Calu3 (cell line): ENCODE measurements at places on chromosomes 2 and 18.
A peak's percentile ranks its signal among the peaks of the same experiment; 100 is the strongest.

- DNase-seq, result no peak
These were observed 324.0 kb downstream of the IRS1 start for GRCh38 chr2:226475650-226476049.

GRCh38 chr2:10159086-10159485, 36.5 kb downstream of the RRM2 start:
- DNase-seq, result no peak

GRCh38 chr2:207090389-207090788, 75.4 kb downstream of the KLF7 start:
- DNase-seq, result no peak

- DNase-seq, result no peak
These were observed 78.7 kb upstream of the ASB18 start for GRCh38 chr2:236342951-236343350.

DNA sequence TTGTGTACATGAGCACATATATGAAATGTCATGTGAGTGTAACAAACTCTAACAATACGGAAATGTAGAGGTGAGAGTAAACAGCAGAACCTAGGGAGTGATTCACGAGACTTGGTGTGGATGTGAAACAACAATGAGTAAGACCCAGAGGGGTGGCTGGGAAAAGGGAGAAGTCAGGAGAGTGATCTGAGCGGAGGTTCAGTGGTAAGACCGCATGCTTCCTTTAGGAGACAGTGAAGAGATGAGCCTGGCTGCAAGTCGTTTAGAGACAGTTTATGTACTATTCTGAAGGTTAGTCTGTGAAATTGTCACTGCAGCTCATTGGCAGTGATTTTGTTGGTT, 150.6 kb downstream of the PRPF40A start:
- DNase-seq, result no peak

- no peak for DNase-seq
These were observed 84.9 kb downstream of the DYSF start for GRCh38 chr2:71538241-71538640.

GRCh38 chr18:22363867-22364463, 53.8 kb downstream of the CTAGE1 start:
- DNase-seq, result no peak

- DNase-seq, result no peak
These were observed 61.8 kb downstream of the SEMA4F start for GRCh38 chr2:74715880-74716279.

- no peak for DNase-seq
These were observed 56.3 kb downstream of the PHLPP1 start for GRCh38 chr18:62771494-62772270.

GRCh38 chr18:55268628-55269275, 309.5 kb upstream of the CCDC68 start:
- no peak for DNase-seq

DNA sequence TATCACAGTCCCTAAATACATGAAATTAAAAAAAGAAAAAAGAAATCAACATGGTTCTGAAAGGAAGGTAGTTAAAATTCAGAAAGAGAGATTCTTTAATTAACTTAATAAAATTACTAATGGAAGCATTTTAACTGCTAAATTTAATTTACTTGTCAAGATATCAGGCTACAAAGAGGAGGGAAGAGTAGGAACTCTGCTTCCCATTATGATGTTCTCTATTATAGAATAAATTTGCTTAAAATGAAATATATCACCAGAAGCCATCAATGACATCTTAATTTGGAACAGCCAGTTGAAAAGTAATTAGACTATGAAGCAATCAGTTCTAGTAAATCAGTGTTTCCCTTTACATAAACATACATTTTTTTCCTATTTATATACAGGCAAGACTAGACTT, 611.8 kb upstream of the FANCL start:
- no peak for DNase-seq

- DNase-seq, result no peak
These were observed 27.9 kb downstream of the COL3A1 start for GRCh38 chr2:189002079-189002478.

DNA sequence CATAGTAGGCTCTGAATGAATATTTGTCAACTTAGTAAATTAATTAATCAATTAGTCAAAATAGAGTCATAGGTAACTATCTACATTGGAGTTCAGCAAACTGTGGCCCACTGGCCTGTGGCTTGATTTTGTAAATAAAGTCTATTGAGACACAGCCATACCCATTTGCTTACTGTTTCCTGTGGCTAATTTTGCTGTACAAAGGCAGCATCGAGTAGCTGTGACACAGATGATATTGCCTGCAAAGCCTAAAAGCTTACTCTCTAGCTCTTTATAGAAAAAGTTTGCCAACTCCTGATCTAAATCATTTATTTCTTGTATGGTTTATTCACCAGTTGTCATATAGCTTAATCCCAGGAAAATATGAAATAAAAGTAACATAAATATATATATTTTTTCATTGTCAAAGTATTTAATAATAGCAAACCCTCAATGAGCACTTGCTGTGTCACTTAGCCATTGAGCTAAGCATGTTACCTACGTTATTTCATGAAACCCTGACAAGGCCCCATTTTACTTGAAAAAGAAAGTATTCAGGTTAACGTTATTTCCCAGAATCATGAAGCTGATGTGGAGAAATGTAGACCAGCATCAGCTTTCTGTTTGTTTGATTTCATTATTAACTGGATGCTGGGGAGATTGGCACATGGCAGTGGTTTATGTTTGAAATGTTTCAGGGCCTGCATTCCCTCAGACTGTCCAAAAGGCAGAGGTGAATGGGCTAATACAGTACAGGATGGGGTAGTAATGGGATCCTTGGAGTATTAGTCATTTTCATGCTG, 69.6 kb downstream of the ICOS start:
- no peak for DNase-seq

DNA sequence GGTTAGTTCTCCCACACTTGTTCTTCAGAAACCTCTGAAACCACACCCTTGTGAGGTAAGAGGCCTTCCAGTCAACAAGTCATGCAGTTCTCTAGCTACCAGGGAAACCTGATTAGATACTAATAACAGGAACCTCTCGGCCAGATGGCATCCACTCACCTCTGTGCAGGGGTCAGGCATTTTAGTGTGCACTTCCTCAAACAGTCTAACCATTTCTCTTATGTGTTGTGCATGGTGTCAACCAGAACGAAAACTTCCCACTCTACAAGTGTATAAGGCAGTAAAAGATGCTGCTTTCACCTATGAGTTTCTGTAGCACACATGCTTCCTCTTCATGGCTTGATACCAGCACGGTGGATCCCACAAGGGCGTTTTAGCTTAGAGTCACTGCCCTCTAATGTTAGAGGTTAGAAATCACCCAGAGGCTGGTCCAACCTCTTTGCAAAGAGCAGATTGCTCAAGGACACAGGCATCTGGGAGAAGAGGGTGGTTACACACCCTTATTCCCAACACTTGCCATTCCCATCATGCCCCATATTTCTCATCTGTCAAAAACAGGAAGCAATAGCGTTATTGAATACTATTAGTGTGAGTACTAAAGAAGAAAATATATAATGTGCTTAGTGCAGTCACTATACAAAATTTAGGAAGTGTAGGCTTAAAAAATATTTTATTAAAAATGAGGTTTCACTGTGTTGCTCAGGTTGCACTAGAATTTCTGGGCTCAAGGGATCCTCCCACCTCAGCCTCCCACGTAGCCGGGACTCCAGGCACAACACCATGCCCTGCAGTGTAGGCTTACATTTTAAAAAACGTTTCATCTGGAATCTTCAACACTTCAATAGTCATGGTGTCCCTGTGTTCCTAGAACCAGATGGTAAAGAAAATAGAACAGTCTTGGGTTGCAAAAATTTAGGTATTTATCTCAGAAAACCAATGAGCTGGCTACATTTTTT, 34.5 kb upstream of the RAB31 start:
- DNase-seq, result peak; percentile 81

GRCh38 chr2:220469201-220469600, 841.8 kb downstream of the SLC4A3 start:
- no peak for DNase-seq

DNA sequence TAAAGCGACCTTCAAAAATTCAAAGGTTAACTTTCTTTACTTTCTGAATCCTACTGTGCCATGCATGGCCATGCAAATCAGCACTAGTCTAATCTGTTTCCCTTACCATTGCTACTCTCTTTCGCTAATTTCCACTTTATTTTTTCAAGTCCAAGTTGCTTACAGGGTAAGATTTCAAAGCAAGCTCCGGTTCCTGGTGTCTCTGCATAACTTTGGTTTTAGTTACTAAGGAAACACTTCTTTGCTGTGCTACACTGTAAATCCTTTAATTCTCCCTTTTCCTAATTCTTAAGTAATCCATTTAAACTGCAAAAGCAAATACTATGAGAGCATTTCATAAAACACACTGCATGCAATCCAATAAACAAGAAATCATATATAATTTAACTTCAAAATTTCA, 383.5 kb upstream of the LYPD1 start:
- no peak for DNase-seq

GRCh38 chr2:71613953-71614925, 160.9 kb downstream of the DYSF start:
- no peak for DNase-seq

GRCh38 chr2:111122631-111123421, 2.1 kb downstream of the BCL2L11 start:
- DNase-seq, result peak; percentile 71

DNA sequence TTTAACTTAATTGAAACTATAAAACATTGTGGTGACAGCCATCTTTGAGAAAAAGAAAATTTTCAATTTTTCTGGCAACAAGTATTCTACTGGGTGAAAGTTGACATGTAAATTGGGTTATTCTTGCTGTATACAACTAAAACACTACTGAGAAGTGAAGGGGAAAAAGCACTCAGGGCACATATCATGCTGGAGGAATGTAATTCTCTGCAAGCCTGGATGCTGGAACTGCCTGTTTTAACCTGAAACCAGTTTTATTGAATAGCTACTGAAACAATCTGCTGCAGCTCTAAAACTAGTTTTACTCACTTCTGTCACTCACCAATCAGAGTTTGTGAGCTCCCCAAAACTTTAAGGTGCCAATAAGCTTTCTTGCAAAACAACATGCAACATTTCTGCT, 1136.0 kb downstream of the LRP1B start:
- no peak for DNase-seq
